ENCODE measurements at places on chromosomes 12 and 14.

DNA sequence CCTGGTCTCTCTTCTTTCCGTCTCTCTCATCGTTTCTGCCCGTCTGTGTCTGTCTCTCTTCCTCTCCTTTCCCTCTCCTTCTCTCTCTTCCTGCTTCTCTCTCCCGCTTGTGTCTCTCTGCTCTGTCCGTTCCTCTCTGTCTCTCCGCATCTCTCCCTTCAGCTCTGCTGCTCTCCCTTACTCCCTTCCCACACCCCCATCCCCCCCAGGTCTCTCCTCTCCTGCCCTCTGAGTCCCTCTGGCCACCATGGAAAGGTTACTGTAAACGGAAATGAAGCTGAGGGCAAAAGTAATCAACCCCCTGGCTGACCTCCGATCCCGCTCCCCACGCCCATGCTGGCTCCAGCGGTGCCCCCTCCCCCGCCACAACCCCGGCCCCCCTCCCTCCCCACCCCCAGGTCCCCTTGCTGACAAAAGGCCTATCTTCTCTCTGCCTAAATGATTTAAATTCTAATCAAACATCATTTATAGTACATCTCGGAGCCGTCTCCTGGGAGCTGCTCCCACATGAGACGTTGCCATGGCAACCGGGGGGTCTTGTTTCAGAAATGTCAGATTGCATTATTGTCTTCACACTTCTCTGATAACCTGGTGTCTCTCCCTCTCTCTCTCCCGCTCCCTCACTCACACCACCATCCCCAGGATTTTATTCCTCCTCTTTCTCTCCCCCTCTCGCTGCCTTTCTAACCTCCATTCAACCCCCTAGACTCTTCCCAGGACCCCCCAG, 203.8 kb downstream of the RBM19 start:
- DNase-seq = no peak

DNA sequence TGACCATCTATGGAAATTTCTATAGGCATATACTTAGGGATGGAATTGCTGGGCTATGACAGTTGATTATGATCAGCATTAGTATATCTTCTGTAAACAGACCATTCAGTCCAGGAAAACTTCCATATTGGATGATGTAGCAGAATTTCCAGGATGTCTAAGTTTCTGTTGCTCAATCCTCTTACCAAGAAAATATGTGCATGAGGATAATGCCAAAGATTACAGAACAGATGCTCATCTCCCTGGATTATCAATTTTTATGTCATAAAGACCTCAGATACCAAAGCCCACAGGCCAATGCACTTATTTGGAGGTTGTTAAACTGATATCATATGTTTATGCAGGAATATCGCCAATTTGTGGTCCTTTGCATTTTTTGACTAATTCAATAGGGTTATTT, 354.4 kb upstream of the FLRT2 start:
- no peak for DNase-seq

- no peak for DNase-seq
These were observed 18.0 kb downstream of the PUS7L start for GRCh38 chr12:43740511-43741100.

GRCh38 chr14:68716698-68717097, 76.2 kb downstream of the ZFP36L1 start:
- DNase-seq = no peak

DNA sequence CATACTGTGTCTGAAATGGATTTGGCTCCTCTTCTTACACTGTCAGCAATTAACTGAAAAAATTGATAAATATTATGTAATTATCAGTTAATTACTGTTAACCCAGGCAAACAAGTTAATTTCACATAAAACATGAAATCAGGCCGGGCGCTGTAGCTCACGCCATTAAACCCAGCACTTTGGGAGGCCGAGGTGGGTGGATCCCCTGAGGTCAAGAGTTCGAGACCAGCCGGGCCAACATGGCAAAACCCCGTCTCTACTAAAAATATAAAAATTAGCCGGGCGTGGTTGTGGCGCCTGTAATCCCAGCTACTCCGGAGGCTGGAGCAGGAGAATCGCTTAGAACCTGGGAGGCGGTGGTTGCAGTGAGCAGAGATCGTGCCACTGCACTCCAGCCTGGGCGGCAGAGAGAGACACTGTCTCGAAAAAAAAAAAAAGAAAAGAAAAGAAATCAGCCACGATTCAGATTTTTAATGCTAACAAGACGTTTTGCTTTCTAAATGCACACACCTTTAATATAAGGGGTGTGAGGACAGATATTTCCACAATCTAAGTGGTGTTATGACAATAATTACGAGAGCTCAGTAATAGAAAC, 473 bp upstream of the TMEM19 start:
- peak; percentile 9 for DNase-seq

- DNase-seq = no peak
These were observed 2.1 kb downstream of the TNS2 start for GRCh38 chr12:53051881-53052412.

GRCh38 chr14:66944872-66945271, 244.4 kb upstream of the GARIN2 start:
- DNase-seq = no peak

- DNase-seq = no peak
These were observed 33.4 kb downstream of the TMTC1 start for GRCh38 chr12:29750131-29750927.

GRCh38 chr14:92698393-92698792, 50.0 kb downstream of the LGMN start:
- no peak for DNase-seq

GRCh38 chr14:65877166-65877565, 464.6 kb downstream of the FUT8 start:
- no peak for DNase-seq

- no peak for DNase-seq
These were observed 26.2 kb downstream of the ANG start for GRCh38 chr14:20714593-20715250.

GRCh38 chr12:12016284-12017100, 54.2 kb upstream of the BCL2L14 start:
- DNase-seq = no peak

- DNase-seq = no peak
These were observed 154.4 kb downstream of the LRIG3 start for GRCh38 chr12:58765653-58766512.

- no peak for DNase-seq
These were observed 14.4 kb upstream of the PRR4 start for GRCh38 chr12:10863512-10864218.

GRCh38 chr14:81681541-81681940, 147.9 kb upstream of the SEL1L start:
- no peak for DNase-seq

- DNase-seq = no peak
These were observed 821.7 kb downstream of the TMEM121 start for GRCh38 chr14:106347890-106348755.

Measured in activated naive CD4-positive, alpha-beta T cell (primary cell).